Activated naive CD8-positive, alpha-beta T cell treated with anti-CD3 and anti-CD28 coated beads for 36 hours (primary cell): ENCODE measurements at places on chromosomes 11 and 22.

- DNase-seq: no peak
These were observed 2.4 kb downstream of the HPS4 start for GRCh38 chr22:26481112-26481693.

DNA sequence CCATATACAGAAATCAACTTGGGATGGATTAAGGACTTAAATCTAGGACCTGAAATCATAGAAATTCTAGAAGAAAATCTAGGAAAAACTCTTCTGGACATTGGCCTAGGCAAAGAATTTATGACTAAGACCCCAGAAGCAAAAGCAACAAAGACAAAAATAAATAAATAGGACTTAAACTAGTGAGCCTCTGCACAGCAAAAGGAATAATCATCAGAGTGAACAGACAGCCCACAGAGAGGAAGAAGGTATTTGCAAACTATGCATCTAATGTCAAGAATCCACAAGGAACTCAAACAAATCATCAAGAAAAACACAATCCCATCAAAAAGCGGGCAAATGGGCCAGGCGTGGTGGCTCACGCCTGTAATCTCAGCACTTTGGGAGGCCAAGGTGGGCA, 32.4 kb downstream of the TTC28 start:
- no peak for DNase-seq

DNA sequence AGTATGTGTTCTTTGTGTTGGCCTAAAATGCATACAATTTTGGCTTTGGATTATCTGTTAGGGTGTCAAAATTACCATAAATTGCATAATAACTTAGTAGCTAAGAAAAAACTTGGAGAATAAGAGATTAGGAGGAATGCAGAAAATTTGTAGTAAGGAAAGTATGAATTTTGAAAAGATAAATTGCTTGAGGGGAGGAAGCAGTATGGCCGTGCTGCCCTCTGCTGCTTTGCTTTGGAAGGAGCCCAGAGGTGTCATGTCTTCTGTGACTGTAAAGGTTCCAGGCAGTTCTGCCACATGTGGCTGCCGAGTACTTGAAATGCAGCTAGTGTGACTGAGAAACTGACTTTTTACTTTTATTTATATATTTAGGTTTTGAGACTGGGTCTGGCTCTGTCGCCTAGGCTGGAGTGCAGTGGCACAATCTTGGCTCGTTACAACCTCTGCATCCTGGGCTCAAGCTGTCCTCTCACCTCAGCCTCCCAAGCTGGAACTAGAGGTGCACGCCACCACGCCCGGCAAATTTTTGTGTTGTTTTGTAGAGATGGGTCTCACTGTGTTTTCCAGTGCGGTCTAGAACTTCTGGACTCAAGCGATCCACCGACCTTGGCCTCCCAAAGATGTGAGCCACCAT, 1.8 kb downstream of the ADSL start:
- DNase-seq: peak; percentile 57

DNA sequence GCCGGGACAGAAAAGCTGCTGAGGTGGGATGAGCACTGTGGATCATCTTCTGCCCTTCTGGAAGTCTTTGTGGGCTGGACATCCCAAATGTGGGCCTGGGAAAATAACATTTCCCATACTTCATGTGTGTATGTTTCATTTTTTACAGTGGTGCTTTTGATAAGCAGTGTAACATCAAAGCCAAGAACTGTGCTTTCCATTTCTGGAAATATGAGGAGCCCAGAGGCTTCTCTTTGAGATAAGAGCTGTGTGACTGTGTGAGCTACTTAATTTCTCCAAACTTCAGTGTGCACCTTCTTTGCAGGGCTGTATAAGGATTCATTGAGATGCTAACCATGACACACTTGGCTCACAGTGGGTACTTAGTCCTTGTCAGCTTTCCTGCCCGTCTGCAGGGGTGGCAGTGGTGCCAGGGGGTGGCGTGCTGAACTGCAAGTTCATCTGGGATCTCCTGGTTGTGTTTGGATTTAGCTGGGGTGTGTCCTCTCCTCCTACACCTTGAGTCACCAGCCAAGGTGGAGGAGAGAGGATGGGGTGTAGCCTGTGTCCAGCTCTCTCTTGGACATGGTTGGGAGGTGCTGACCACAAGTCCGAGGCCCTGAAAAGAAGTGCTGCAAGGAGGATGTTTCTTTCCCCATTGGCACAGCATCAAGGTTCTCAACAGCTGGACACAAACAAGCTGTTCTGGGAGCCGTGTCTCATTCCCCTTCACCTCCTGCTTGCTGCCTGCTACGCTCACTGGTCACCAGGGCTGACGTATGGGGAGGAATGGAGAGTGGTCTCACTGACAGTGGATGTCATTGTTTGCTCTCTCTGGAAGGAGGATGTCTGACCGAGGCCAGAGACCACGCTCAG, 139.4 kb downstream of the TEAD1 start:
- DNase-seq: no peak

- DNase-seq: no peak
These were observed 389.2 kb downstream of the SOX6 start for GRCh38 chr11:15967166-15967565.

- DNase-seq: peak; percentile 13
These were observed 5.8 kb downstream of the PIWIL3 start for GRCh38 chr22:24768537-24769374.

GRCh38 chr11:14519597-14519916, 629 bp downstream of the PSMA1 start:
- no peak for DNase-seq

- DNase-seq: no peak
These were observed 5.2 kb downstream of the TMEM134 start for GRCh38 chr11:67463680-67464410.

DNA sequence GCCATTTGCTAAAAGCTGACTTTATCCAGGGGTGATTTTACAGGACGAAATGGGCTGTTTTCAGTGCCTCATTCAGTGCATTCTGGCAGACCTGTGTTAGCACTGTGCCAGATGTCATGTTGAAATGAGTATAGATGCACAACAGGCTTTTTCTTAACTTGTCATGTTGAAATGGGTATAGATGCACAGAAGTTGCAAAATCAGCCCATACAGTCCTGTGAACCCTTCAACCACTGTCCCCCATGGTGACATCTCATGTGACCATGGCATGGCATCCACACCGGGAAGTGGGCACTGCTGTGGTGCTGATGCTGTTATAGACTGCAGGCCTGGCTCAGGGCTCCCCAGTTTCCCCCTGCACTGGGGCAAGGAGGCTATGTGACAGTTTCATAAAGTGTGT, 2.5 kb downstream of the TALDO1 start:
- DNase-seq: no peak

DNA sequence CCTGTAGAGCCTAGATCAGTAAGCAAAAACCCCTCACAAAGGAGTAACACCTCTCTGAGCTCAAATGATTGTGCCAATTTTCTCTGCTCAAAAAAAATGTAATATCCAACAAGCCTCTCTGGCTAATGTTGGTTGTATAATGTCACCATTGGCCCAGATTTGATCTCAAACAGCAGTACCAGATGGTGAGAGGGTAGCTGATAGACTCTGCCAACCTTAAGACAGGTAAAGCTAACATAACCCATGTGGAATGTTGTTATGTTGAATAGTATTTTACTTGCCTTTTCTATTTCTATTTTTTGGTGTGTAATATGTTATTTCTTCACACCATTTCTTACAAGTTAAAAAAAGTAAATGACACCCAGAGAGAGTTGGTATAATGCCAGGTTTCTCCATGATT, 166.7 kb upstream of the GUCY1A2 start:
- no peak for DNase-seq

DNA sequence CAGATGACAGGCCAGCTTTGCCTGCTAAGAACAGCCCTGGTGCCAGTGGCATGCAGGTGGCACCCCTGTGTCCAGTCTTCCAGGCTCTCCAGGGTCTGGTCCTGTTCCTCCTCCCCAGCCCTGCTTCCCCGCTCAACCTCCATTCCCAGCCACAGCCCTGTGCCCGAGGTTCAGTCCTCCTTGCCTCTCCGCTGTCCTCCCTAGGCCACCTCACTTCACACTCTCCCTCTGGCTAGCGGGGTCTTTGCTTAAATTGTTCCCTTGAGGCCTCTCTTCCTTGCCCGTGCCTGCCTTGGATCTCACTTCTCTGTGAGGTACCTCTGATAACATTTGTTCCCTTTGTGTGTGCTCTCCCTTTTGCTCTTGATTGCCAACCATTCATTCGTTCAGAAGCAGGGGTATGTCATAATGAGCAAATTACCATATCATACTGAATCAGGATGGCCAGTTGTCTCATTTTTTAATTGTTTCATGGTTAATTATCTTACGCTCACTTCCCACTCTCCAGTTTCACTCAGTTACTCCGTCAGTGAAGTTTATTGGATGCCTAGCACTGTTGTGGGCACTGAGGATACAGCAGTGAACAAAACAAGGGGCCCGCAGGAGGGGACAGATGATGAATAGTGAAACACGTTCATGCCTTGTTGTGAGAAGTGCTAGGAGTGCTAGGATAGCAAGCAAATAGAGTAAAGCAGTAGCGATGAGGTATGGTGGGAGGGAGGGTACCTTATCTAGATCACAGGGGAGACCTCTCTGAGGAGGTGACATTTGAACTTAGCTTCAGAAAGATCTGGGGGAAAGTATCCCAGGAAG, 7.4 kb downstream of the BMAL1 start:
- peak; percentile 21 for DNase-seq

DNA sequence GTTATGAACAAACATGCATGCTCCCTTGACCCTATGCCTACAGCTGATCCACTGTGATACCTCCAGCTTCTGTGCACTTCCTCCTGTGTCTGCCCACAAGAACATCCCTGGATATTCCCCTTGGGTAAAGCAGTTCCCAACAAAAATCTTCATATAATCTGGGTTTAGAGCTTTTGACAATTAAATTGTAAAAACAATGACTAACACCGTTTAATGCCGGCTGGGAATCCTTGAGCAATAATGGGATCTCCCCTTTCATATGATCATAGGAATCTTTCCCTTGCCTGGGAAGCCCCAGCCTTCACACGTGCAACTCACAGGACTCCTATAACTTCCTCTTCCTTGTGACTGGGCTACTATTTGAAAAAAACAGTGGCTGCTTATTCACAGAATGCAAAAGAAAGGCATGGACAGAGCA, 6.3 kb upstream of the ZC3H12C start:
- DNase-seq: no peak

- no peak for DNase-seq
These were observed 30.4 kb downstream of the FADD start for GRCh38 chr11:70233511-70233934.

DNA sequence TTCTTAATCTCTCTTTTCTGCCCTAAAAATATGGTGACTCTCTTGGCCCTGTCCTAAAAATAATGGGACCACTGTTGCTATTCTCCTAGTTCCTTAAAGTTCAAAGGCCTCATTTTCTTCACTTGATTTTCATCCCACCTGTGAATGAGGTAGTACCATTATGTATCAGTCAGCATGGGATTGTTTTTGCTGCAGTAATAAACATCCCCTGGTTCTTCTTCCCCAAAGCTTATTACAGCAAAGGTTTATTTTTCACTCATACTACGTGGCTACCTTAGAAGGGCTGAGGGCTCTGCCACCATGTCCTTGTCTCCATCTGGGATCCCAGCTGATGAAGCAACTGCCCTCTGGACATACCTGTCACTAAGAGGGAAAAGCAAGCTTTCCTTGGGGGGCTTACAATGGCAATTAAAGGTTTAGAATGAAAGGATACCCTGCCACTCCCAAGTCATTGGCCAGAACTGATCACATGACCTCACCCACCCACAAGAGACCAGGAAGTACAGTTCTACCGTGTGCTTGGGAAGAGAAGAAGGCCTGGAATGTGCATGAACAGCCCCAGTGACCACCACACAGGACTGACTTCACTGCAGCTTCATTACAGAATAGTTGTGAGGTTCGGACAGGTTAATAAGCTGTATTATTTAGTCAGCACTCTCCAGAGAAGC, 7.8 kb downstream of the TTC38 start:
- DNase-seq: no peak

DNA sequence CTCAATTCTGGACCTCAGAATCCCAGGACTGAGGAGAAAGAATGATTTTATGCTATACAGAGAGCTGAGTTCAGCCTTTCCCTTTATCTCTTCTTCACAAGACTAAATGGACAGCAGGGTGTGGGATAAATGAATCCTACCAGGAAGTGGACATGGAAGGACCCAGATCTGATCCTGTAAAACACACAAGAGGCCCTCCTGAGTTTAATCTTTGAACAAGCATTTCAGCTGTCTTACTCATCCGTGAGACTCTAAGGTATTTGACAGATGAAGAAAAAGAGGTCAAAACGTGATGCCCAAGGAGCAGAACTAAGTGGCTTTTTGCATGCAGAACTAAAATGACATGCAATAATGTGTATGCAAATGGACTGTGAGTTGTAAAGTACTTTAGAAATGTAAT, 511.3 kb downstream of the DLG2 start:
- DNase-seq: no peak

DNA sequence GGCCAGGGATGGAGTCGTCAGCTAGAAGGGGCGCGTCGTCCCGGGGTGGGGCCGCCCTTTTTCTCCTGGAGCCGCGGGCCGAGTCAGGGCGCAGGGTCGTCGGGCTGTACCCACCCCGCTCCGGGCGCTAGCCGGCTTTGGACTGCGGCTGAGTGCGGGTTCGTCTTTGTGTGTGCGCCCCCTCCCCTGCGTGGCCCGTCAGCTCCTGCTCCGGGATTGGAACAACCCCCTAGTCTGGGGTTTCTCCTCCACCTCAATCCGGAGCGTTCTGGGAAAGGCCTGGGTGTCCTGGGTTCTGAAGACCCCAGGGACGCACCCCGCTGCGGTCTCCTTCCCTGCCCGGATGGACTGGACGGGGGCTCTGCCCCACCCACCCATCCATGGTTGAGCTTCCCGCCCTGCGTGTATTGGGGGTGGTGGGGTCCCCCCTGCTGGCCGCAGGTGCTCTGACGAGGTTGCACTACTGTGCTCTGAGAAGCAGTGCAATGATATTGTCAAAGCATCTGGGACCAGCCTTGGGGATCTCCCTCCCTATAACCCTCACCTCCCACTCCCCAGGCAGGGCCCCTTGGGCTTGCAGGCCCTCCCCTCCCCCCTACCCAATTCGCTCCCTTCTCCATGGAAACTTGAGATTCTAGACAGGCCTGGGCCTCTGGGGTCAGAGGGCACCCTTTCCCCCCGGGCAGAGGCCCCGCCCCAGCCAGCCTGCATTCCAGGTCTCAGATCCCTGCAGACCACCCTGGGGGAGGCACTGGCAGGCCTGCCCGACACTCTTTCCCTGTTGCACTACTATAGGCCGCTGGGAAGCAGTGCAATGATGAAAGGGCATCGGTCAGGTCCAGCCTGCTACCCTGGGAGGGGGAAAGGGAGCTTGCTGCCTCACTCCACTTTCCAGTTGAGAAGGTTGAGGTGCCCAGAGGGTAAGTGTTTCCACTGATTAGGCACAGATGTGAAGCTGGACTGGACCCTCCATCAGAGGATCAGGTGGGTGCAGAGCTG, 10.7 kb downstream of the SDF2L1 start:
- no peak for DNase-seq

GRCh38 chr11:36222831-36223635, 66.2 kb downstream of the COMMD9 start:
- DNase-seq: no peak

GRCh38 chr11:61912530-61912898, 4.9 kb downstream of the RAB3IL1 start:
- no peak for DNase-seq

DNA sequence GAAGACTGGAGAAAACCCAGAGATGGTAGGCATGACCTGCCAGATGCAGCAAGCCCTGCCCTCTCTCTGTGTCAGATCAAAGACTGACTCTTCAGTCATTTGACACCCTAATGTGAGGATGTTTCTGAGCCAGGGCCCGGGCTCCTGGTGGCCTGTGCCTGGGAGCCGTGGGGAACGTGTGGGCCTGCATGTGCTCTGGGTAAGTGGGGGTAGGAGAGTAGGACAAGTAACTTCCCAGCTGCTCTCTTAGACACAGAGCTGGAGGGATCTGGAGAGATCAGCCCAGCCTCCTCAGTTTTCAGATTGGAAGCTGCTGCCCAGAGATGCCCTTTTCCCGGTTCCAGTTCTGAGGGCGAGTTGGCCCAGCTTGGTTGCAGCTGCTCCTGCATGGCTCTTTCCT, 110.8 kb downstream of the TEAD1 start:
- DNase-seq: no peak
